SK-N-SH (cell line): ENCODE measurements at places on chromosomes 12 and 14.

DNA sequence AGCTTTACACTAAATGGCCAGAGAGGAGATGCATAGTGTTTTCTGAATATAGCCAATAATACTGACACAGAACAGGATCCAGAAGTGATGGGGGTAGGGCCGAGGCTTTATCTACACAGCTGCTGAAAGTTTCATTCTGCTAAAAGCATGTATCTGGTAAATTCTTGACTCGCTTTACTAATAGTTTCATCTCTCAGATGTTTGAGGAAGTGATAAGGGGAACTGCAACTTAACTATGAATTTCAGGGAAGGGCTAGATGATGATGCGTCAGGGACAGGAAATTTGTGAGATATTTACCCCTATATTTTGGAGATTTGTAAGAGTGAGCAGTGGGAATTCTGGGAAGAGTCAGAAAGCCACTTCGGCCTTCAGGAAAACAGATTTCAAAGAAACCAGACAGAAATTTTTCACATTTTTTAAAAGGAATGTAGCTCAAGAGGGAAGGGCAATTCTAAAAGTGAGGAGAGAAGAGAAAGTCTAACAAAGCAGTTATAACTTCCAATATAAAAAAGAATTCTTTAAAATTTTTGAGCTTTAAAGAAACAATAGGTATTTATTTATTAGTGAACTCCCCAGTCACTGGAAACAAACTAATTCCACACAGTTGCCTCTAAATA, 243.1 kb downstream of the BCAT1 start:
- no peak for DNase-seq

DNA sequence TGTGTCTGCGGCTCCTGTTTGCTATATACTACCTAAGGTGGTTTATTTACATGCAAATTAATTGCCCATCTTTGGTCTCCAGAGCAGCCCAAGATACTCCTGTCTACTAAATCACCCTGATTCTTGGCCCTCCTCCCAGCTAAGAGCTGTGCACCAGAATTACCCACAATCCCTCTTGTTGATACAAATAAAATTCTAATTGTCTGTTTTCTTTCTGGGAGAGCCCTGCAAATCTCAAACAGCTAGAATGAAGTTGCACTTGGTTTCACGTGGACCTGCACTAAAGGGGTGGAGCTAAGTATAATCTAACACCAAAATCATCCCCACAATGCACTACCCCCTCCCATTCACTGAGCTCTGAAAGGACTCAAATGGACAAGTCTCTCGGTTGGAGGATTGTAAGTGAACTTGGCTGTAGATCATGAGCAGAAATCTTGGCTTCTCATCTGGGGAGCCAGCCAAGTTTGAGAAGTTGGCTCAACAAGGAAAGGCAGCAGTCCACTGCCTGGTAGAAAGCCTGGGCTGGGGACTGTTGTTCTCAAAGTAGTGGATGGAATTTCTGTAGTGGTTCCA, 6.6 kb downstream of the MAX start:
- DNase-seq = no peak

GRCh38 chr14:90419200-90419599, 22.4 kb downstream of the CALM1 start:
- no peak for DNase-seq

DNA sequence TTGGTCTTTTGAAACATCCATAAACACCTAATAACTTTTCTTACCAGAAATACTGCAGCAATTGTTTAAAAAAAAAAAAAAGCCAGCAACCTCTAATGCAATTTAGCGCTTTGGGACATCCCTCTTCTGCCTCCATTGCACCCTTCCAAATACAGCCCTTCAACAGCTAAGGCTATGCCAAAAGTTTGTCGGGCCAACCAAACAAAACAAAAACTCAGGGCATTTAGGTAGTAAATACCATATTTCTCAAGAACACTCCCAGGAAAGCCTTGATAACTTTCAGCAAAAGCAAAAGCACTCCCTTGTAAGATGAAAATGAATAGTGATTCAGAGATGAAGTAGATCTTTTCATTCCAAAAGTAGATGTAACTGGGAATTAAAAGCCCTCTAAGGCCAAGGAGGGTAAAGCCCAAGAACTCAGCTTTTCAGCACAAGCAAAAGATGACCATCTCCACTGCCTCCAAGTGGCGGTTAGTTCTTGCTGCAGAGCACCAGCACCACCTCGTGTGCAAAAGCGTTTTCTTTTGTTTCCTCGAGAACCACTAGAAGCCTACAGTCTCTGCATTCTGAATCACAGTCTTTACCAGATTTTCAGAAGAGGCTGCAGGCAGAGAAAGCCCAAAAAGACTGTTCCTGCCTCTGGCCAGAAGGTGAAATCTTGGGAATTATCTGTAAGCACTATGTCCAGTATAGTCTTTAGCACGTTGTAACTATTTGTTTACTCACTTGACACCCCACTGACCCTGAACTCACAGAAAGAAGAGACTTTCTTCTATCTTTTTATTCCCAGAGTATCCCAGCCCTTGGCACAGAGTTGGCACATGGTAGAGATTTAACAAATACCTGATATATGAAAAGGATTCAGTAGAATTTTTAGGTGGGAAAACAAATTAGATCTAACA, 53.1 kb downstream of the SIX6 start:
- peak; percentile 36 for DNase-seq

DNA sequence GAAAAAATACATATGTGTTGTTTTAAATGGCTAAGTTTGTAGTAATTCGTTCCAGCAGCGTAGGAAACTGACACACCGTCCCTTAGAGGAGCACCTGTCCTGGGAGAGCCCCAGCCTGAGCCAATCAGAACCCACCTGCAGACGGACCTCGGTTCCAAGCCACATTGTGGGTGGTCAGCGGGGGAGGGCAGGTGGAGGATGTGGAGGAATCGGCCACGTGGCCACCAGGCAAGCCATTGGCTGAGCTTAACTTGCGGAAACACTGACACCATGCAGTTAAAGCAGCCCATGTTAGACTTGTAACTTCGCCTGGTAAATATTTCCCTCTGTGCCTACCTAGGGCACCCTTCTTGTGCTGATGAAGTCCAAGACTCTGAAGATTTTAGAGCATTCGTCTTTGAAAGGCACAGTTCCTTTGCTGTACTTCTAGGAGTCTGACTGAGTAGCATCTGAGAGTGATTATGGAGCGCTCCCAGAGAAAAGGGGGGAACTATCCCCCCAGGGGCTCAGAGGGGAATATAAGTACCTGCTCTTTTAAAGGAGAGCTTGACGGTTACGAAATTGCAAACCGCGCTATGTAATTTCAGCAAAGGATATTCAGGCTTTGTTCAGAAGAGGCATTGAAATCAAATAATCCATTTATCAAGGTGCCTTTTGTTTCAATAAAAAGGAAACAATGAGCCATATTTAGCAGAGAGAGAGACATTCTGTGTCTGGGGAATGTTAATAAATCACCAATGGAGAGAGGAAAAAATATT, 135.7 kb downstream of the TMEM132C start:
- no peak for DNase-seq
